Urinary bladder (tissue), 4 donors: ENCODE measurements at places on chromosomes 13 and 19. TPM values are rescaled to one million over a fixed set of nuclear protein-coding genes. Genes with fewer than 3 reads are reported as not detected.

GRCh38 chr19:48148576-48148975 lies 21.6 kb downstream of the LIG1 start:
- DNase-seq = no peak

DNA sequence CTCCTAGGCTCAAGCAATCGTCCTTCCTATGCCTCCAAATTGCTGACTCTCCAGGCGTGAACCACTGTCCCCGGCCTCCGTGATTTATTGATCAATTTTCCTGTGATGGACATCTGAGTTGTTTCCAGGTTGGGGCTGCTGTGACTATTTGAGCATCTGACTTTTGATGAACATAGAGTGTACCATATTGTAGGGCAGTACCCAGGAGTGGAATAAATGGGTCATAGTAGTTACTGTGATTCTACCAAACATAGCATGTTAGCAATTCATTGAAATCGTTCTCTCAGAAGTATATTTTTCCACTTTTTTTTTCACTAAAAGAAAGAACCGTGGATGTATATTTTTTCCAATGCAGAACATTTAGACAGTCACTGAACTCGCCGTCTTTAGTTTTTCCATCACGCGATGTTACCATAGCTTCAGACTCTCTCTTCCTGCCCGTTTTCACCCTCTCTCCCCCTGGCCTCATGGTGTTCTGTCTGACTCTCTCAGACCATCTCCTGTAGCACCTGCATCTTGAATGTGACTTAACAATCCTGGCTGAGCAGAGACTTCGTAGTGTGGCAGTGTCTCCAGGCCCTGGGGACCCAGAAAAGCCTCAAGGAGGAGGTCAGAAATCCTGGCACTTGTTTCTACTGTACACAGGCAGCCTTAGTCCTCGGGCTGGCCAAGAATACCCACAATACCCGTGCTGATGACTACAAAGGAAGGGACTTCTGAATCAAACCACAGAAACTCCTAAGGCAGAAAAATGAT lies 3.2 kb upstream of the RASGRP4 start:
- no peak for DNase-seq

GRCh38 chr19:46390866-46391265 lies 22.5 kb downstream of the CCDC8 start:
- DNase-seq = no peak

PRKCG gene
- total RNA-seq = 0.32 TPM

FAAP24 gene
- 2.4 TPM for total RNA-seq

- peak; percentile 17 for DNase-seq
Measured at GRCh38 chr13:70568571-70568970, 460.3 kb upstream of the KLHL1 start.

- no peak for DNase-seq
Measured at GRCh38 chr19:1063030-1063908, 3.7 kb upstream of the ARHGAP45 start.

CEACAM1 gene
- total RNA-seq = 6.2 TPM

DNA sequence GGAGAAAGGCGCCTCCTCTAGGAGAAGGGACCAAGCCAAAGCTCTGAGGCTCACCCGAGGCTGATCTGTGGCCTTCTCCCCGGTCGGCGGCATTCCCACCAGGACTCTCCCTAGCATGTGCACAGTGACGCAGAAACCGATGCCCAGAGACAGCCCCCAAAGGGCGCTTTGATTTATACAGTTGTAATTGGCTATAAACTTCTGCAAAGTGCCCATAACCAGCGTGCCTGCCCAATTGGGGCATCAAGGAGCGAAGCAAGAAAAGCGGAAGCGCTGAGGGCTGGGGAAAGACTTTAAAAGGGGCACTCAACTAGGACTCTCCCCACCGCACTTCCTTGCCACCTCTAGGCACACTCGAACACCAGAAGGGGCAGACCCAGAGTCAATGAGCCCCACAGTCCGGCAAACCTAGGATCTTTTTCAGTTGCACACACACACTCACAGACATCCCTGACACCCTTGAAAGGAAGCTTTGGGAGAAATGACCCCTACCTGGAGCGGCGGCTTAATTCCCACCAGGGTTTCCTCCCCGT lies 1.8 kb downstream of the CDX2 start:
- DNase-seq = no peak
